ENCODE measurements at places on chromosomes 2 and 18. TPM values are rescaled to one million over a fixed set of nuclear protein-coding genes. Genes with fewer than 3 reads are reported as not detected.

Gene DSC3
- total RNA-seq, result not detected

Gene CCDC150
- 13.8 TPM for total RNA-seq

Gene UNC80
- total RNA-seq, result not detected

Gene MYO7B
- 1.2 TPM for total RNA-seq

Gene ANKRD23
- 5.7 TPM for total RNA-seq

Gene ASAP2
- not detected for total RNA-seq

Gene ARHGAP15
- 71.3 TPM for total RNA-seq

Gene CNGA3
- not detected for total RNA-seq

Gene NTSR2
- total RNA-seq, result not detected

Gene PARD6G
- 0.16 TPM for total RNA-seq

Gene PFN4
- total RNA-seq, result not detected

Gene FRZB
- not detected for total RNA-seq

Gene GALNT3
- 2.8 TPM for total RNA-seq

Gene RNPEPL1
- 39.1 TPM for total RNA-seq

Gene SERPINB3
- not detected for total RNA-seq

Gene ASTL
- total RNA-seq, result 2.7 TPM

Gene EMILIN2
- 19.4 TPM for total RNA-seq

Gene SULT1C4
- not detected for total RNA-seq

Gene ANKRD39
- total RNA-seq, result 22.6 TPM

Gene RRM2
- total RNA-seq, result 396 TPM

Gene CCDC141
- total RNA-seq, result 6.5 TPM

Gene EVX2
- total RNA-seq, result not detected

Gene MROH2A
- not detected for total RNA-seq

Gene C2orf72
- 2.6 TPM for total RNA-seq

Gene DDX1
- 90.3 TPM for total RNA-seq

Gene TRAK2
- 19.8 TPM for total RNA-seq

Gene IL1RL1
- 0.09 TPM for total RNA-seq

Gene NABP1
- total RNA-seq, result 30.5 TPM

Gene MARCHF7
- total RNA-seq, result 80.3 TPM

Gene TMBIM1
- 57.9 TPM for total RNA-seq

Gene GDF7
- total RNA-seq, result not detected

Gene ZNF2
- 5.7 TPM for total RNA-seq

Gene IL36RN
- total RNA-seq, result not detected

Gene FAM117B
- 19.4 TPM for total RNA-seq

Gene CNPPD1
- total RNA-seq, result 38.6 TPM

Gene NCKAP5
- total RNA-seq, result not detected

Gene KIF5C
- total RNA-seq, result 10.2 TPM

Gene SDC1
- total RNA-seq, result 0.14 TPM

Gene TOGARAM2
- total RNA-seq, result 2.7 TPM

Gene TP53I3
- total RNA-seq, result 1.8 TPM

Gene VWA3B
- total RNA-seq, result not detected

Gene GPR75
- 0.88 TPM for total RNA-seq

Gene KCNE4
- not detected for total RNA-seq

Gene CRYGD
- total RNA-seq, result not detected

Gene KIAA1328
- 5.9 TPM for total RNA-seq

Gene B3GNT7
- 0.29 TPM for total RNA-seq

Gene TUBA3D
- not detected for total RNA-seq

Gene TRIP12
- total RNA-seq, result 212 TPM

Gene PPM1B
- total RNA-seq, result 40.7 TPM

Gene GLI2
- not detected for total RNA-seq

Gene CHMP1B
- 25.8 TPM for total RNA-seq

Gene CFAP210
- total RNA-seq, result not detected

Gene CCDC102B
- total RNA-seq, result 2.1 TPM

Gene PSMA8
- total RNA-seq, result 1.3 TPM

Gene CD226
- 41.5 TPM for total RNA-seq

All from activated CD8-positive, alpha-beta T cell treated with anti-CD3 and anti-CD28 coated beads for 36 hours (primary cell).